ENCODE measurements at places on chromosomes 7 and 10.

GRCh38 chr10:112421731-112422130 lies 25.0 kb downstream of the ZDHHC6 start:
- no peak for DNase-seq

DNA sequence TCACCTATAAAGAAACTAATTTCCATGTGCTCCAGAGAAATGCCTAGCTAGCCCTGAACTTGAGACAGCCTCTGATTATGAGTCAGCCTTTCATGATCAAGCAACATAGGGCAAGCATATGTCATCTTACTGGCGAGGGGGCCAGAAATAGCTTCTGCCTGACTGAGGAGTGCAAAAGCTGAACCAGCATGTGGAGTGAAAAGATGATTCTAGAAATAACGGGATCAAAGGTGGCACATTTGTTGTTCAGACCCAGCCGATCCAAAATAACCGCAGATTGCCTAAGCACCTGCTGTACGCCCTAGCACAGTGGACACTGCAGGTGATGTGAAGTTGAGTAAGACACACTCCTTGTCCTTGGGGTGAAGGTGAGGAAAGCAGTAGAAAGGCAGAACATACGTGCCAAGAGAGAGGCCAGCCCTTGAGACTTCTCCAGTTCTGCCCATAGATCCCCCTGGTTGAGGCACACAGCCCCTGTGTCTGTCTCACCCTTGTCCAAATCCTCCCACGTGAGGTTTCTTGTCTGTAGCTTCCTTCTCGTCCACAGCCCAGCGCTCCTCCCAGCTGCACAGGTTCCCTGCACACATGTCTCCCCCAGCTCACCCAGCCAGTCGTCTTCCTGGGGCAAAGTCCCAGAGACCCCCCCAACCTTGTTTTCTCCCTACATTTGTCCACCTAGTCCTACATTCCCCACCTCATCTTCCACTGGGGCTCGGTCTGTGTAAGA lies 2.8 kb upstream of the BCL7B start:
- DNase-seq, result peak; percentile 40

DNA sequence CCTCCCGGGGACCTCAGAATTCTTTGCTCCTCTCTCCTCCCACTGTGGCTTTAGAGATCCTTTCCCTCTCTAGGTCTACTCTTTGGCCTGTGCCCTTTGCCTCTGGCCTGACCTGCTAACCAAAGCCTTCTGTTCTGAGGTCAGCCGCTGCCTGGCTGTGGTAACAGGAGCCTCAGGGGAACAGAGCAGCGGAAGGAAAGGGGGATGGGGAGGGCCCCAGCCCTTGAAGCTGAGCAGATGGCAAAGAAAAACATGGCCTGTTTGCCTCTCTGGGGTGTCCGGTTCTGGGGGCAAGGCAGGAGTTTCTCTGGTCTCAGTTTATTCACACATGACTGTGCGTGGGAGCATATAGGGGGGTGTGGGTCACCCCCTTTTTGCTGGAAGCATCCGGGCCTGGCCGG lies 28.2 kb downstream of the COL26A1 start:
- no peak for DNase-seq

GRCh38 chr10:79195091-79195923 lies 126.5 kb downstream of the ZMIZ1 start:
- DNase-seq, result peak; percentile 77

DNA sequence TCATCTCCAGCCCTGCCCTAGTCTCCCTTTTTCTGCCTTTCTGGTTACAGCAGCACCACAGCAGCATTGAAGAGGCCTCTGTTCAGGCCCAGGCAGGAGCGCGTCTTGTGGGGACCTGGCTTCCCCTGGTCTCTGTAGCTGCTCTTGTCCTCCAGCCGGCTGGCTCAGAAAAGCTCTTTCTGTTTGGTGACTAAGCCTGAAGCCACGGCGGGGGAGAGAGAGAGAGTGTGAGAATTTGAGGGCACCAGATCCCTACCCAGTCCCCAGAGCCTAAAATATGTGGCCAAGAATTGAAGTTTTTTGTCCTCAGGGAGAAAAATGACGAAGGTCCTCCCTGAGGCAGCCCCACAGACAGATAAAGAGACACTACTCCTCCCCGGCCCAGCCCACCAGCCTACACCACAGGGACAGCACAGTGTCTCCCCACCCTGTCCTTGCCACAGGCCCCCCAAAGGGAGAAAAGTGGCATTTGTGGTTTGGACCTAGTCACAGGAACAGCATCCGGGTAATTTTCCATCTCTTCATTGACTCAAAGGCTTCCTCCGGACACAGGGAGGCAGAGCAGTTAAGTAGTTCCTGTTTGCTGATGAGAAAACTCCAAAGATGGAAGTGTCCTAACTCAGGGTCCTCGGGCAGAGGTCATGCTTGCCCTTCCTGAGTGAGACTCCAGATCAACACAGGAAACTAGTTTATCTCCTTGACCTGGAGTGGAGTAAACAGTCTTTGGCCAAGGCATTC lies 13.3 kb upstream of the FAM180A start:
- DNase-seq, result no peak

DNA sequence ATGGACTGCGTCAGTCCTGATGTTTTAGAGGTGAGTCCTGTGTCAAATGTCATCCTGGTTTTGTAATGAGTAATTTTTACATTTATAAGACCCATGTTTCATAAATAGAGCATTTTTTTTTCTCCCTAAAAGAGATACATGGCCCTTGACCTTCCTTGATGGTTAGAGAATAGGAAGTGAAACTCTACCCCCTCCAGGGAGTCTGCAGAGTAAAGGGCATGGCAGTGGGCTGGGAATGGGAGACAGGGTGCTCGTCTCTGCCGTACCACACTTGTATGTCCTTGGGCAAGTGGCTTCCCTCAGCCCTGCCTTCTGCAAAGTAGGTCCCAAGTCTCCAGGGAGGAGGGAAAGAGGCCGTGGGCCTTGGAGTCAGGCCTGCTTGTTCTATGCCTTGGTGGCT lies 63.9 kb downstream of the WDFY4 start:
- DNase-seq, result peak; percentile 66

DNA sequence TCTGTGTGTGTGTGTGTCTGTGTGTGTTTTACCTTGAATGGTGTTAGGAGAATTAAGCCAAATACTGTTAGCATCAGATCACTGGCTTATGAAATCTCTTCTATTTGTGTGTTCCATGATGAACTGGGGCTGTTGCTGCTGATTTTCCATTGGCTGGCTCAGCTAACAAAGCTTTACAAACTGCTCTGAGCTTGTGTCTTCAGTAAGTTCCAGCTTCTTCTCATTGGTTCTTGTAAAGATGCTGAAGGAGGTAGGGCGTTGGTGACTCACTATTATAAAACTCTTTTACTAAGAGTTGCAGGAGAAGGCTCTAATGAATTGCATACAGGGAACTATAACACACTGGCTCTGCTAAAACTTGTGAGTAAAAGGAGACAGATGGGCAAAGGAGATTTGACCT lies 136.4 kb upstream of the PRKCQ start:
- DNase-seq, result no peak

GRCh38 chr10:132443983-132444876 lies 47.2 kb downstream of the PWWP2B start:
- no peak for DNase-seq

DNA sequence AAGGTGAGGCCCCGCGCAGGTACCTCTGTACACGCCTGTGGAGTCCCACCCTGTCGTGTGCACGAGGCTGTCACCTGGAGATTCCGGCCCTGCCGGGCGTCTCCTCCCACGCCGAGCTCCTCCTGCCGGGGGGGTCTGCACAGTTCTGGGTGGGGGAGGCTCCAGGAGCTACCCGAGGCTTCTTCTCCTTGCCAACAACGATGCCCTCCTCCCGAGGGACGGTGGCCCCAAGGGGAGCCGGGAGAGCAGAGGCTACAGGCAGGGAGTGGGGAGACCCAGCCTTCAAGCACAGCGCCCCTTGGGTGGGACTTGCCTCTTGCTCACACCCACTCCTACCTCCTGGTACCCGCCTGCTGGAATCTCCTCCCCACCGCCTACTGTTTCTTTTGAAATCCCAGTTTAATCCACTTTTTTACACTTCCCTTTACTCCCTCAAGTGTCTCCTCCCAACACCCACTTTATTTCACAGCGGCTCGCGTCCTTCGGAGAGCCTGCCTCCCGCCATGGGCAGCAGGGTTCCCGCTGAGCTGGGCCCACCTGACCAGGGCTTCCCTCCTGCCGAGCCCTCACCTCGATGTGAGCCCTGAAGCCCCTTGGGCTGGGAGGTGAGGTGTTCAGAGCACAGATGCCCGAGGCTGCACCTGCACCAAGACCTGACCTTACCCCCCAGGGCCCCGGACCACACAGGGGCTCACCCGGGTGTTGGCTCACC lies 338.1 kb downstream of the DNAJB6 start:
- DNase-seq, result no peak

DNA sequence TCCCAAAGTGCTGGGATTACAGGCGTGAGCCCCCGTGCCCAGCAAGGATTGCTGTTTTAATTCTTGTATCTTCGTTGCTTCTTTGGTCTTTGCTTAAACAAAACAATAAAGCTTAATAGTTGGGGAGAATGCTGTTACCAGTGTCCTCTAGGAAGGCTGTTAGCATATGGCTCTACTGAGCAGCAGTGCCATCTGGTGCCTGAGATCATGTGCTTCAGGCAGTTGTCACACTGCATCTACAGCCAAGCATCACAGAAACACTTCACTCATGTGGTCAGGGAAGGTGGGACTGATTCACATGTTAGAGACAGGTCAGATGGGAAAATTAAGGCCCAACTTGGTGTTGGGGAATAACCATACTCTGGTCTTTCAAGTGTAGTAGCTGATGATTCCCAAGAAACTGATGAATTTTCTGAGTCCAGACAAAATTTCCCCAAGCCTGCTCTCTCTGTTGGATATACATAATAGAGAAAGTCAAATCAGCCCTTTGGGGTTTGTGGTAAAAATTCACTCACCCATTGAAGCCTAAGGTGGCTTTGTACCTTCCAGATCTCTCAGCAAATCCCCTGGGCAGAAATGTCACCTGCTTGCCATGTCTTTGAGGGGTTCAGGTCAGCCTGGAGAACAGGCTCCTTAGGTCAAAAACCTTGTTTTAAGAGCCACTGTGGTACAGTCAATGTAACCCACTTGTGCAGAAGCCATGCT lies 28.4 kb downstream of the UBE2D4 start:
- peak; percentile 1 for DNase-seq

GRCh38 chr7:56083150-56083785 lies 9.5 kb downstream of the PHKG1 start:
- DNase-seq, result no peak

DNA sequence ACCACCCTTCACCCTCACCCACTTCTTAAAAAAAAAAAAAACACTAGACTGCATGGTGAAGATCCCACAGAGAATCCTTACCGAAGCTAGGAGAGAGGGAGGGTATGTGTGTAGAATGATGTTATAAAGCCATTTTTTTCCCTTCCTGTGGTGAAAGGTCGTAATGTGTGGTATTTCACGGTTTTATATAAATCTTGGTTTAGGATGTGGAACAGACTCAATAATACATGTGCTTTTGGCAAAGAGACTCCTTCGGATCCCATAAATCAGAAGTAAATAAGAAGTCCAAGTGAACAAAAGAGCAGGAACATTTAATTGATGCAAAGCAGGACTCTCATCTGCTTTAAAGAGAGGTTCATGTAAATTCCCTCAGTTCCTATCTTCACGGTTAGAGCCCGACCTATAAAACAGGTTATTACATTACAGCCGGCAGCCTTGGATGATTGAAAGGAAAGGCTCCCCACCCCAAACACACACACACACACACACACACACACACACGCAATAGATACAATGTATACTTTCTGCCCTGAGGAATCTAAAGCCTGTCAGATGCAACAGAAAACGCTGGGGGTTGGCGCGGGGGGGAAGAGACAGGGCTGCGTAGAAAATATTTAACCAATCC lies 8.8 kb downstream of the DLX5 start:
- DNase-seq, result no peak

GRCh38 chr10:101001659-101002035 lies 2.0 kb downstream of the LZTS2 start:
- no peak for DNase-seq

- DNase-seq, result peak; percentile 68
Observed at GRCh38 chr7:117110480-117111315, 157.4 kb downstream of the ST7 start.

DNA sequence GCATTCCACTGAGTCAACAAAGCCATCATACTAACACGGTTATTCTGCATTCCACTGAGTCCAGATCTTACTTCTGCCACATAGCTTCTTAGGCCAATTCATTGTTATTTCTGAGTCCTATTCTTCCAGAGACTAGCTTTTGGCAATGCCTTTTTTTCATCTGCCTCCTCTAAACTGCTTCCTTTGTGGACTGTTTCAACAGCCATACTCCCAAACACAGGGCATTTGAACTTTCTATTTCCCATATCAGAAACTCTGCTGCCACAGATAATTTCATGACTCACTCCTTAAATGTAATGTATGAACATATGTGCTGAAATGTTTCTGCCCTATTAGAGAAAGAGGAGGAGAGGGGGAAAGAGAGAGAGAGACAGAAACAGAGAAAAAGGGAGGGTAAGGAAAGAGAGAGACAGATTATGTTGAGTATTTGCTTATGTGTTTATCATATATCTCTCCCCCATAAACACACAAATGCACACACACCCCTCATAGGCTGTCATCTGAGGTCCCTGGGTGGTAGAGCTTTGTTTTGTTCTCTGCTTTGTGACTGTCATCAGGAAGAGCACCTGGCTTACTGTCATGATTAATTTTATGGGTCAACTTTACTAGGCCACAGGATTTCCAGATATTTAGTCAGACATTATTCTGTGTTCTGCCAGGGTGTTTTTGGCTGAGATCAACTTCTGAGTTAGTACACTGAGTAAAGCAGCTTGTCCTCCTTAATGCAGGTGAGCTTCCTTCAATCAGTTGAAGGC lies 308.0 kb upstream of the KCND2 start:
- DNase-seq, result no peak

DNA sequence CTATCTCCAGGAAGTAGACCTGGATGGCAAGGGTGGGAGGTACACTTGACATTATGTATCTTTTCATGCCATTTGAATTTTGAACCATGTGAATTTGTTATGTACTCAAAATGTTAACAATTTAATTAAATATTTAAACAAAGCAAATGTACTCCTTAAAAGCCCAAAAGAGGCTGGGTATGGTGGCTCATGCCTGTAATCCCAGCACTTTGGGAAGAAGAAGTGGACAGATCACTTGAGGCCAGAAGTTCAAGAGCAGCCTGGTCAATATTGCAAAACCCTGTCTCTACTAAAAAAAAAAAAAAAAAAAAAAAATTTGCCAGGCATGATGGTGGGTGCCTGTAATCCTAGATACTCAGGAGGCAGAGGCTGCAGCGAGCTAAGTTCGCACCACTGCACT lies 136.9 kb upstream of the ASAH2 start:
- DNase-seq, result no peak

- DNase-seq, result no peak
Observed at GRCh38 chr10:29514306-29514705, 120.5 kb downstream of the SVIL start.

GRCh38 chr10:50992972-50993766 lies 81.1 kb upstream of the PRKG1 start:
- DNase-seq, result no peak

- DNase-seq, result no peak
Observed at GRCh38 chr10:28020080-28020860, 21.4 kb upstream of the ODAD2 start.
